ENCODE measurements at places on chromosomes 1 and 21.

- DNase-seq: no peak
Observed at GRCh38 chr1:59738152-59738551, 76.6 kb upstream of the HOOK1 start.

DNA sequence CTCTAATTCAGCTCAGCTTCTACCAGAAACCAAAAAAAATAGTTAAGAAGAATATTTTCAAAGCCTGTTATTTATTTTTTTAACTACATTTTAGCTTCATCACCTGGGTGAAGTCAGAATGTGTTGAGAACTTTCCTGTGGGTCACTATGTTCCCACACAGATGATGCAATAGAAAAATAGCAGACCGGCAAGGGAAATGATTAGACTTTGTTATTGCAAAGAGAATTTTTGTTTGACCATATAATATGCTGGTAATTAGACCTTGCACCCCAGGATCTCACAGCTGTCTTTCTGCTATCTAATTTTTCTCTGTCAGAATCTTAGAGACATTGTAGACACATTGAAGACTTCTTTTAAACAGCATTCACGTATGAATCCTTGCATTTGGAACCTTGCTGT lies 299.3 kb downstream of the TBX15 start:
- no peak for DNase-seq

GRCh38 chr21:31509194-31510017 lies 150.1 kb upstream of the SOD1 start:
- DNase-seq: peak; percentile 3

DNA sequence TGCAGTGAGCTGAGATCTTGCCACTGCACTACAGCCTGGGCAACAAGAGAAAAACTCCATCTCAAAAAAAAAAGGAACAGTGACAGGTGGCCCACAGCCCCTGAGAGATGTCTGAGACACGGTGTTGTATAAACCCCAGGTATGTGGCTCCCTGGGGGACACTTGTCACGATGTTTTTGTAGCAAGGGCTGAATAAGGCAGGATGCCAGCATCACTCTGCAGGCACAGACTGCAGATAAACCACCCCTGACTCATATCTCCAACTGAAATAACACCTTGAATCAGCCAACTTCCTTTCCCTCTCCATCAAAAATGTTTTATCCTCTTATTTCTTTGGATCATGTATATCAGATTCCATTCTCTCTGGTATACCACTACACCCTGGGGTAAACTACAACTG lies 52.5 kb downstream of the NMNAT2 start:
- DNase-seq: no peak

DNA sequence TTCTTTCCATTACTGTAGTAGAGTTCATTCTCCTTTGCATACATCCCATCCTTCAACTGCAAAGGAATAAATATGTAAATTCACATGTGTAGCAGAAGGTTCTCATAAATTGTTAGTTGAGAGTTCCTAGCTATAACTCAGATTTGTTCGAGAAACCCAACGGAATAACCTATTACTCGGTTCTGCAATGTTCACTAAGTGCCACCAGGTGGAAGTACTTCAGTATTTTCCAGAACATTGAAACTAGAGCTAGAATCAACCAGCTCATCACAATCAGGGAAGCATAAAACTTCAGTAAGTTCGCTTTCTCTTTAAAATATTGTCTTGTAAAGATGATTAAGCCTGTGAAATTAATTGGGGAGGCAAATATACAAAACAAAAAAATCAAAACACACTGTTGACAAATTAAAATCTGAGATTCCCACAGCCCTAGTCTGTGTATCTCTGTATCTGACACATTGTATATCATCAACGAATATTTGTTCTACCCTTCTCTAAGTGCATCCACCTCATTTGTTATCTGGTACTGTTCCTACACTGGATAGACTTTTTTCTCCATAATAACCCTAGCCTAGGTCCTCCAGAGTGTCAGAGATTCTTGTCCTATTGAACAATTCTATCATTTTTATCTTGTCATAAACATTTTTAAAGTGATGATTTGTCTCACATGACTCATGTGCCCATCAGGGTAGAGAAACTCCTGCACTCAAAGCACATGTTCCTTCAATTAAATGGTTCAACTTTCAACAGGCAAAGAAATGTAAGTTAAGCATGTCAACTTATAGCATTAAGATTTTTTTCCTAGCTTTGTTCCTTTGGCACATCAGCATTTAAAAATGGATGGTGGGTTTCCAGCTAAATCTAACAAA lies 31.9 kb downstream of the MROH9 start:
- peak; percentile 51 for DNase-seq

- no peak for DNase-seq
Observed at GRCh38 chr1:32112806-32113375, 5.0 kb downstream of the KPNA6 start.

DNA sequence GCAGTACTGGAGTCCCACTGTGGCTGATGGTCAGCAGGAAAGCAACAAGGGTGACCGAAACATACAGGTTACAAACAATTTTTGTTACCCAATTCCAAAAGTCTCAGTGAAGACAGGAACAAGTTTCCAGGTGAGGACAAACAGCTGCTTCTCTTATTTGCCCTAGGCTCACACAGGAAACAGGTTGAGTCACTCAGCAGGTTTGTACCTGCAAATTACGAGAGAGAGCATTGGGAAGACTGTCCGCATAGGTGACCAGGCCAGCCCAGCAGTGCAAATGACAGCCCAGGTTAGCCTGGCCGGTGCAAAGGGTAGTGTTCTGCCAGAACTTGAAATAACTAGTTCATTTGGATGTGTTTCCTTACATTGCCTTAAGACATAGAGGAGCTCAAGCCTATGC lies 40.0 kb upstream of the DSCAM start:
- DNase-seq: no peak

DNA sequence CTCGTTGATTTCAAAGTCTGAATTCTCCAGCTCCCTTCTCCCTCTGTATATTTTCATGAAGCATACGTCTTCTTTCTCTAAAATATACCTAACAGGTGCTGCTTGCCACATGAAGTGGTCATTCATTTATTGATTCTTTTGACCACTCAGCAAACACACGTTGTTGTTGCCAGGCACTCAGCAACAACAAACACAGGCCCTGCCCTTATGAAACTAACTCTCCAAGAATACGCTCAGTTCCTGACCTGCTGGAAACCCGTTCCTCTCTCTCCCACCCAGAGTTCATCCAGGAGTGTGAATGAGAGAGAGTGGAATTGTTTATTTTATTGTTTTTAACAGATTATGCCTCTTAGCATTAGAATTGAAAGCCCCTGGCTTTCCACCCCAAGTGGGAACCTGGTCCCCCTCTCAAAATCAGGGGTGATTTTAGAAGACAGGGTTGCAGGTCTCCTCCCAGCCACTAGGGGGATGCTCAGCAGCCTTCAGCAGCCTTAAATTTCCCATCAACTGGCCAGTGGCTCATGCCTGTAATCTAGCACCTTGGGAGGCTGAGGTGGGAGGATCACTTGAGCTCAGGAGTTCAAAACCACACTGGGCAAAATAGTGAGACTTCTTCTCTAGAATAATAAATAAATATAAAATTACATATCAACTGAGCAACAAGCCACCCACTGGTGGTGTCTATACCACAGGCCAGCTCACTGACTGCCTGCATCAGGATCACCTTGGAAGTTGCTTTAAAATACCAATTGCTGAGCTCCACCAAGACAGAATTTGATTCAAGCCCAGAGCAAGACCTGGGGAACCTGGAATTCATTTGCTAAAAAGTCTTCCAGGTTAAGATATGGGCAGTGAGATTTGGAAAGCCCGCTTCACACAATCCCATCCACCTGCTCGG lies 181.0 kb upstream of the KLHDC7A start:
- DNase-seq: peak; percentile 10

- peak; percentile 61 for DNase-seq
Observed at GRCh38 chr1:234065794-234066447, 161.4 kb downstream of the SLC35F3 start.

DNA sequence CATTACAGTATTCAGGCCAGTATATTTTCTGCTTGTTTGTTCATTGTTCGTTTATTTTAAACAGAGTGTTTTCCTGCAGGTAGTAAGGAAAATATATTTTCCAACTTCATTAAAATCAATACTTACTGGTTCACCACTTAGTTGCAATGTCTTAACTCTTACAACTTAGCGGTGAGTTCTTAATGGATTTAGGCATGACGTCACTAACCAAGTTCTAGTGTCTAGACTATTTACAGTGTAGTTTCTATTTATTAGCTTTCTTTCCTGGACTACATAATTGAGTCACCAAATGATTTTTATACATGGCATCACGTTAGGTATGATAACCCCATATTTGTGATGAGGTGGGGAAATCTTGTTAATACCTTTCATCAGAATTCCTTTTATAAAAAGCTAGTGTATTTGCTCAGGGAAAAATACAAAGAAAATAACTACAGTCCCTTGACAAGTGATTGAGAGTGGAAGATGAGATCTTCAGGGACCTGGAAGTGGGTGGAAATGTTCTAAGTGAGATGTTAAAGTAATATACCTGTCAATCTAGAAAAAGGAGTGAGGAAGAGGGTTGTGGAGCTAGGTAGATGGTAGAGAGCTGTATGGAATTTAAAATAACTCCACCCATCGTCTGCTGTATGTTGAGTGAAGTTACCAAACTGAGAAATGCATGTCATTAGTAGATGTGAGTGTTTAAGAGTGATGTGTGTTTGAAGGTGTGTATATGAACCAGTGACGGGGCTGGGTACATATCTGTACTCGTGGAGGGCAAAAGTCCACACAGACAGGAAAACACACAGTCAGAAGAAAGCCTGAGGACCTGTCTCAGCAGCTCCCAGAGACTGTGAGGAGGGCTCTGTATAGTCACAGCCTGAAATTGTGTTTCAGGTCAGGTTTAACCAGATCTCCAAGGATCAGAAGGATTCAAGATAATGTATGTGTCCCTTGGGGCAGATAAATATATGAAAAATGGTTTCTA lies 197.6 kb upstream of the ADAMTS5 start:
- DNase-seq: no peak
